ENCODE measurements at places on chromosomes 13 and 19.

DNA sequence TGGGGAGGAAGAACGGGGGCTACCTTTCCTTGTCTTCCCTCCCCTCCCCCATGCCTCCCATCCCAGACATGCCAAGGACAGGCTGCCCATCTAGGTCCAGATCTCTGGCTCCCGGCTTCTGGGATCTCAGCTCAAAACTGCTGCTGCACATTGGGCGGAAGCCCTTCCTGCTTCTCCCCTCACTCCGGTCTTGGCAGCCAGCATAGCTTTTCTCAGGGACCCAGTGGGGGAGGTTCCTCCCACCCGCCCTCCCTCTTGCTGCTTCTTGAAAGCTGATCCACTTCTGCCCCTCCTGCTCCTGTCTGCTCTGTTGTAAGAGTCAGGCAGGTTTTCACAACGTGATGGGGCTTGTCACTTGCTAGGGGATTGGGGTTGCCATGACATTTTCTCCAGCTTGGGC, 21.7 kb upstream of the RNF17 start:
- DNase-seq = no peak

DNA sequence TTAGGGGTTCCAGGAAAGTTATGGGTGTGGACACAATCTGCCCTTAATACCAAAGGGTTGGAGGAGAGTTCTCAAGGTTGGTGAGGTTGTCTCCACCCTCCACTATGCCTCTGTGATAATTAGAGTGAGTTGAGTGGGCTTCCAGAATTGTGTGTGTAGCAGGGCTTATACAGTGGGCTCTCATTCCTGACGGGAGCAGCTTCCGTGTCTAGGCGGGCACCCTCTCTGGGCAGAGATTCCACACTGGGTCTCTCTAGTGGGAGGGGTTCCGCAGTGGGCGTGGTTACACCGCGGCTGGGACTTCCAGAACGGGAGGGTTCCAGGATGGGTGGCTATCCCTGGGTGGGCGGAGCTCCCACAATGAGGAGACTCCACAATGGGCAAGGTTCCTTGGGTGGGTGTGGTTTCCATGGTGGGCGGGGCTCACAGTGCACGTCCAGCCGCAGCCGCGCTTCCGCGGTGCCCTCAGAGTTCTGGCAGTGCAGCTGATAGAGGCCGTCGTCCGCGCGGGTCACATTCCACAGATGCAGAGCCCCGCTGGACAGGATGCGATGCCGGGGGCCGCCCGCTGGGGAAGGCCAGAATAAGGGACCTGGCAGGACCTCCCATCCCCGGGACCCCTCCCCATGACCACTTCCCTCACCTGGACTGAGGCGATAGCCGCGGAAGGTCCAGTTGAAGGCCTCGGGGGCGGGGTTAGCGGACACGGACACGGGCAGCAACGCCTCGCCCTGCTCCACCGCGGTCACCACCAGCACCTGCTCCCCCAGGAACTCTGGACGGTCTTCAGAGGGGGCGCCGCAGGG, 8.4 kb downstream of the NPHS1 start:
- DNase-seq = no peak

GRCh38 chr13:39417131-39417530, 185.9 kb downstream of the LHFPL6 start:
- DNase-seq = no peak

- no peak for DNase-seq
Observed at GRCh38 chr13:41693434-41693833, 236.1 kb downstream of the RGCC start.

Data from stimulated activated CD4-positive, alpha-beta T cell treated with anti-CD3 and anti-CD28 coated beads, Interleukin-1b, Interleukin-23, amount 100 ng/mL, for 1 hour (primary cell).